HFF-Myc (cell line): ENCODE measurements at places on chromosomes 7 and 10.

DNA sequence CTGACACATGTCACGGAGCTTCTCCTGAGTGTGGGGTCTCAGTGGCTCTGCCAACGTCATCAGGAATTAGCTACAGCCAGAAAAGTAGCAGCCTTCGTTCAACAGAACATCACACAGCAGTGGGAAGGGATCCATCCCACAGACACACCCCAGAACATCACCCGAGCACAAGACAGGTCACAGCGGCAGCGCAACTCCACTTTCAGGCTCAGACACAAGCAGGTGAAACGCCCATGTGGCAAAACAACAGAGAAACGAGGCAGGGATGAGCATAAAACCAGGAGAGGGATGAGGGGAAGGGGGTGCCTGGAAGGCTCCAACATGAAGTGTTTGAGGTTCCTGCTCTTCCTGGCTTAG, 44.8 kb downstream of the CAMK2B start:
- DNase-seq: no peak

DNA sequence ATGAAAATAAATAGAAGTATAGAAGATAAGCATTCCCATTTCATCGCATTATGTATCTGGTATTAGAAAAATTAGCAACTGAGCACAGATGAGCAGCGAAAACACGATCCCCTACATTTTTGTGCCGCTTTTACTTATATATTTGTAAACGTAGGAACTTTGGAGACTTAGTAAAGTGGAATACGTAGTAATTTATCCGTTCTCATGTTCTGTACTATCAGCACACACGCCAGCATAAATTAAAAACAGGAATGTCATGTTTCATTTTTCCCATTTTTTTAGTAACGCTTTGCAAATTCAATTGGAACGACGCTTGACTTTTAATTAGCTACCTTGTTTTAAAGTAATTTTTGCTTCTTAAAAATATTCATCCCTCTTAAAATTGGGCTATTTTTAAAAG, 2.4 kb downstream of the ZNRF2 start:
- no peak for DNase-seq

DNA sequence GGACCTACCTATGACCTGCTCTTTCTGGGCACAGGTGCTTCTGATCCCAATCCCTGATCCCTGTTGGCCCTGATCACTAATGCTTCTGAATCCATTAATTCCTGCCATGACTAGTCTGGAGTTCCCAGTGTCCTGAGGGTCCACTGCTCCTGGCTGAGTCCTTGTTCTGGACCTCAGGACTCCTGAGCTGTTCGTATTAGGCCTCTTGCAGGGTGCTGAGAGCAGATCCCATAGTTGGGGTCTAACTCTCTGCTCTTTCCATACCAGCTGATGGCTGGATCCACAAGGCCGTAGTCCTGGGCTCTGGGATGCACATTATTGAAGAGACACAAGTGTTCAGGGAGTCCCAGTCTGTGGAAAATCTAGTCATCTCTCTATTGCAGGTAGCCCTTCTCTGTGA, 7.0 kb downstream of the MRPL43 start:
- no peak for DNase-seq

DNA sequence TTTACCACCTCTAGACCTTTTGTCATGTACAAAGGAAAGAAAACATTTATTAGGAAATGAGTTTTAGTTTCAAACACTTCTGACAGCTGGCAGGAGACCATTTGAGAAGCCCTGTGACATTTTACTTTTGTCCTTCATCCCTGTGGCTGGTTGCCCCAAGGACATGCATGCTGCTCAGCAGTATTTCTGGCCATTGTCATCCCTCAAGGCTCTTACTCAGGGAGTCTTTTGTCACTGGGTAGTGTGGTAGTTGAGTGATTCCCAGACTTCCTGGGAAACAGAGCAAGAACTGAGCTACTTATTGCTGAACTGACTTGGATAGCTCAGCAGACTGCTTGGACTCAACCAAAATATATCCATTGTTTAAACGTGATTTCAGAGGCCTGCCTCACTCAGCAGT, 142.8 kb downstream of the LRRC4 start:
- DNase-seq: no peak

- DNase-seq: no peak
These were observed 1065.7 kb downstream of the DNAJB9 start for GRCh38 chr7:109635374-109635773.

- DNase-seq: no peak
These were observed 155.6 kb downstream of the PKD1L1 start for GRCh38 chr7:47792521-47793121.

- no peak for DNase-seq
These were observed 119.0 kb downstream of the OAT start for GRCh38 chr10:124299696-124300095.

GRCh38 chr10:120684226-120684625, 166.9 kb upstream of the WDR11 start:
- DNase-seq: no peak

DNA sequence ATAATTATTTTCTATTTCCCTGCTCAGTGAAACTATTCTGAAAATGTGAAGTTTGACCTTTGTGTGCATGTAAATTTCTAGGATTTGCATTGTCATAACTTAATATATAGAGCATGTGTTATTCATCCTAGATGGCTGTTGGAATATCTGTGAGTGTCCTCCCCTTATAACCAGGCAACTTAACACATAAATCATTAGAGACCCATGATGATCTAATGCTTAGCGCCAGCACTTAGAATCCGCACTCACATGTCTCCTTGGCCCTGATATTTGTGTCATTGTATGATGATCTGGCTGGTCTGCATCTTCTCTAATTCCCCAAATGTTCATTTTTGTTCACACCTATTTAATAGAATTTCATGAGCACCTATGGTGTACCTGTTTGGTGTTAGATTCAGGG, 1354.5 kb downstream of the XPNPEP1 start:
- DNase-seq: no peak

DNA sequence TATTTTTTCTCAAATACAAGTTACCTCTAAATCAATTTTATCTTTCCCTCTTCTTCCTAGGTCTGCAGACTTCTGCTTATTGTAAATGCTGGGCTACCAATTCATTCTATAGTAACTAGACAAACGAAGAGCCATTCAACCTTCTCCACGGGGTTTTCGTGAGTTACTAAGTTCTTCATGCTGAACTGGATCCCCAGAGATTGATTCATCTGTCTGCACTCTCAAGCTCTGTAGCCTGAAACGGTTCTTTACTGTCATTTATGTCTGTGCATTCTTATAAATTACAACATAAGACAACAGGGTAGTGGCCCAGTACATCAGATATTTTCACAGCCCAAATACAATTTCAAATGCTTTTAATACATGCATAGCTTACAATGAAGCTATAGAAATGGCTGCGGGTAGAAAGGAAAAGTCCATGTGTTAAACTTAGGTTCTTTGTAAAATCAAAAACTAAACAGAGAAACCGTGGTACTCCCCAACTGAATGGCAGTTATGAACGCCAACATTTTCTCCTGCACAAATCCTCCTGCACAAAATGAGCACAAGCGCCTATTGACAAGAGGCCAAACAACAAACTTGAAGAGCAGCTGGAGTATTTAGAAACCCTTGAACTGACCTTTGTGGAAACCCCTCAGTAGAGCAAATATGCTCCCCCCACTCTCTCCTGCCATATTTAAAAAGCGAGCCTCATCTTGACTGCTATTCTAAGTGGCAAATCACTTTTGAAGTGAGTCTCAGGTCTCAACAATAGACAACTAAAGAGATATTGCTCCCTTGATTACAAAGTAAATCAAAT, 20.7 kb downstream of the LAMB1 start:
- no peak for DNase-seq

- DNase-seq: no peak
These were observed 20.6 kb downstream of the PALD1 start for GRCh38 chr10:70498970-70499835.

- DNase-seq: no peak
These were observed 43.6 kb upstream of the CDK14 start for GRCh38 chr7:90552521-90552920.

DNA sequence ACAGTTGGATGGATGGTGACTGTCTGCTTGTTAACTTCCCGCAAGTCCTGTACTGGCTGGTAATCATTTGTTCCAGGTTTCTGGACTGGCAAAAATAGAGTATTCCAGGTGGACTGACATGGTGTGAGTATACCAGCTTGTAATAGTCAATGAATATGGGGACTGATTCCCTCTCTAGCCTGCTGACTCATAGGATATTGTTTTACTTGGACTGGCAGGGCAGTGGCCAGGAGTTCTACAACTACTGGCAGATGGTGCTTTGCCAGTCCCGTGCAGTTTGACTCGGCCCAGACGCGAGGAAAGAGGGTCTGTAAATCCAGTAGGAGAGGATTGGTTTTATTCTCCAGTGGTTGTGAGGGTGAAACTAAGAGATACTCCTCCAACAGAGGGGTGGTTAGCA, 78.0 kb downstream of the PRR15 start:
- no peak for DNase-seq

- no peak for DNase-seq
These were observed 271.3 kb upstream of the CACNA2D1 start for GRCh38 chr7:82714883-82715282.

GRCh38 chr7:140679186-140679585, 6.4 kb downstream of the ADCK2 start:
- no peak for DNase-seq

GRCh38 chr10:9545073-9545472, 1472.6 kb upstream of the CELF2 start:
- DNase-seq: no peak

GRCh38 chr10:122373721-122374120, 787 bp upstream of the PLEKHA1 start:
- no peak for DNase-seq

- no peak for DNase-seq
These were observed 199.0 kb upstream of the RHOBTB1 start for GRCh38 chr10:61142987-61143386.

GRCh38 chr10:6400821-6401465, 179.1 kb downstream of the PRKCQ start:
- DNase-seq: no peak

DNA sequence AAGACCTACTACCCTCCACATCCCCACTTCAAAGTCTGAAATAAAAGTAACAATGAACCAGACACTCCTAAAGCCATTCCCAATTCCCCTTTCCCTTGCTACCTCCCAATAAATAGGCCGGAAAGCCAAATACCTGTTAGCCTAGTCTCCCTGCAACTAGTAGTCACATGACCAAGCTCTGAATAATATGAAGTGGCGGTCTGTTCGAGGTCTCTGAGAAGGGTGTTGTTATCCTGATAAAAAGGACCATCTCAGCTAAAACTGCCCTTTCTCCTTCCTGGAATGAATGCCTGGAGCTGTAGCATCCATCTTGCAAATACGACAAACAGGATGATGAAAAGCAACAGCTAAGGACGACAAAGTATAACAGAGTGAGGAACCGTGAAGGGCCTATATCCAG, 6.0 kb downstream of the KIF5B start:
- no peak for DNase-seq

DNA sequence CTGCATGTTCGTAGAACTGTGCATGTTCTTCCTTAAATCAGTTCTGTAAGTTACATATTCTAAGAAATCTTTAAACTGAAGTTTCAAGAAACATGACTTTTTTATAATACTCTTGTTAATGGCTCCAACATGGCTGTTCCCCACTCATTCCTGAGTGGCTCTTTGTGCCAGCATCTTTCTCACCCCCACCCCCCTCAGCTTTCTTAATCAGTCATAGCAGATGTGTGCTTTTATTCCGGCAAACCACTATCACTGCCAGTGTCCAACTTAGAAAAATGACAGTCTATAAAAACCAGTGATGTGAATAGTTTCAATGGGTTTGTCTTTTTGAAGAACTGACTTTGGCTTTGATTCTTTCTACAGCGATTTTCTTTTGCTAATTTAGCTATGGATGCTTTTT, 37.6 kb downstream of the PITRM1 start:
- no peak for DNase-seq

DNA sequence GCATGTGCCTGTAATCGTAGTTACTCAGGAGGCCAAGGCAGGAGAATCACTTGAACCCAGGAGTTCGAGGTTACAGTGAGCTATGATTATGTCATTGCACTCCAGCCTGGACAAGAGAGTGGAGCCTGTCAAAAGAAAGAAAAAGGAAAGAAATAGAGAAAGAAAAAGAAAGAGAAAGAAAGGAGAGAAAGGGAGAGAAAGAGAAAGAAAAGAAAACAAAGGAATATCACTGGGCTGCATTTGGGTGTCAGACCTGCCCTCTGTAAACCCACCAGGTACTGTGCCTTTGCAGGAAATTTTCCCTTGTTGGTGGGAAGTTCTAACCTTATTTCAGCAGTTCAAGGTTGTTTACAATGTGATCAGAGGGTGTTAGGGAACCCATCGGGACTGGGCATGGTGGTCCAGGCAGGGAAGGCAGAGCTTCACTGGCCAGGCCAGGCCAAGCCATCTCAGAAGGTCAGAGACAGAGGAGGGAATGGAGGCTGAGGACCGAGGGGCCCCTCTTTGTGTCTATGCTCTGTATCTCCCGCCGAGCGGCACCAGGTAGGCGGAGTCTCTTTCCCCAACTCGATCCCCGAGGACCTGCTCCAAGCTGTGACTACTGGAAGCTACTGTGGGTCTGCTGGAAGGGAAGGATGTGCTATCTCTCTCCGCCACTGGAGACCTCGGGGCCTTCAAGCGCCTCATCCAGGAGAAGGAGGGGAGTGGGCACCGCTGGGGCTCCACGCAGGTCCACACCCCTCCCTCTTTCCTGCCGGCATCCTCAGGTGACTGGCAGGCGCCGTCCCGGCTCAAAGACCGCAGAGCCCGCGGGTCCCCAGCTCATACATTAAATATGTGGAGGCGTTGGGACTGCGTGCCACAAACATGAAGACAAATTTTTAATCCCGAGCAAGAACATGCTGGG, 15.2 kb upstream of the KAZALD1 start:
- DNase-seq: no peak

DNA sequence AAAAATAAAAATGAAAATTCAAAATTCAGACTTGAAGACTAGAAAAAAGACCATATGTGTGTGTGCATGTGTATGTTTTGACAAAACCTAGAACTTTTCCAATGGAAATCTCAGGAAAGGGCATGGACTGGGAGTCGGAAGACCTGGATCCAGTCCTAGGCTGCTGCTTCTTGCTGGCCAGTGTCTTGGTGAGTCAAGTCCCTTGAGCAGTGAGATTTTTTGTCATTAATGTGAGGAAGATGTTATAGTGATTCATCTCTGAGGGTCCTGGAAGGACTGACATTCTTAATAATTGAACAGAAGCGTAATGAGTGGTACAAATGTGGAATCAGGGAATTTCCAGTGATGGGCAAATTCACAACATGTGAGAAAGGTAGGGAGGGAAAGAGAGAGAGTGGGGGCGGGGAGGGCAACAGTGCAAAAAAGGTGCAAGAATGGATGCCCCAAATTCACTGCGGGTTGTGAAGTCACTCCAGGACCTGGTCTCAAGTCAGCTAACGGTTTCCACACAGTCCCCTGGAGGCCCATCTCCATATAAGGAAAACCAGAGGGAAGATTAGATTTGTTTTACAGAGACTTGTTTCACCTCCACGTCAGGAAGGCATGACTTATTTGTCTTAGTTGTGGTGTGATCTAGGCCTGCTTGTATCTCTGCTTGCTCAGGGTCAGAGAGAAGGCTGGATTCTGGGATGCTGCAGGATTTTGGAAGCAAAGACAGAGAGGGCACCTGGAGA, 201.7 kb downstream of the BUB3 start:
- no peak for DNase-seq

- no peak for DNase-seq
These were observed 1.3 kb downstream of the UBN2 start for GRCh38 chr7:139232377-139232717.
